B cell (primary cell): ENCODE measurements at places on chromosomes 6 and 20. TPM values are rescaled to one million over a fixed set of nuclear protein-coding genes. Genes with fewer than 3 reads are reported as not detected.

GRCh38 chr6:45645302-45645701 lies 267.6 kb upstream of the SUPT3H start:
- H3K27me3 ChIP-seq: no peaks in the 10 kb centered on the region
- no peaks in the 10 kb centered on the region for H3K36me3 ChIP-seq
- DNase-seq: peak; percentile 19
- H3K4me3 ChIP-seq: no peak overlapping the region
- no peak overlapping the region for H3K27ac ChIP-seq

CLDN20 gene
- polyA plus RNA-seq: not detected in 2 replicates

DNA sequence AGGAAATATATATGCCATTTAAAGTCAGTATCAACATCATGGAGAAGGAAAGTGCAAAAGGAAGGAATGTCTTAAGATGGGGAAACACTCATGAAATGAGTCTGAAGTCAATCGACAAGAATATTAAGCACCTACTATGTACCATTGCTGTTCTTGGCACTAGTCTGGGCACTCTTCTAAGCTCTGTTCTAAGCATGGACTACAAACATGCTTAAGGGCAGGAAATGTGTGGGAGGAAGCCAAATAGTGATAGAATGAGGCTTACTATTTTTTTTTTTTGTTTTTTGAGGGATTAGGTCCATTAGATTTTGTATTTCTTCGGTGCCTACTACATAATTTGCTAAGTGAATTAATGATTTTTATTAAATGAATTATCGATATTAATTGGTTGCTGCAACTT lies 83.8 kb upstream of the SUPT3H start:
- no peak overlapping the region for H3K27ac ChIP-seq
- DNase-seq: no peak
- no peaks in the 10 kb centered on the region for H3K36me3 ChIP-seq
- no peak overlapping the region for H3K4me3 ChIP-seq
- H3K4me1 ChIP-seq: no peaks in the 10 kb centered on the region
- no peaks in the 10 kb centered on the region for H3K27me3 ChIP-seq

SEMG1 gene
- polyA plus RNA-seq: not detected in 2 replicates

PAX1 gene
- not detected in 2 replicates for polyA plus RNA-seq

DNA sequence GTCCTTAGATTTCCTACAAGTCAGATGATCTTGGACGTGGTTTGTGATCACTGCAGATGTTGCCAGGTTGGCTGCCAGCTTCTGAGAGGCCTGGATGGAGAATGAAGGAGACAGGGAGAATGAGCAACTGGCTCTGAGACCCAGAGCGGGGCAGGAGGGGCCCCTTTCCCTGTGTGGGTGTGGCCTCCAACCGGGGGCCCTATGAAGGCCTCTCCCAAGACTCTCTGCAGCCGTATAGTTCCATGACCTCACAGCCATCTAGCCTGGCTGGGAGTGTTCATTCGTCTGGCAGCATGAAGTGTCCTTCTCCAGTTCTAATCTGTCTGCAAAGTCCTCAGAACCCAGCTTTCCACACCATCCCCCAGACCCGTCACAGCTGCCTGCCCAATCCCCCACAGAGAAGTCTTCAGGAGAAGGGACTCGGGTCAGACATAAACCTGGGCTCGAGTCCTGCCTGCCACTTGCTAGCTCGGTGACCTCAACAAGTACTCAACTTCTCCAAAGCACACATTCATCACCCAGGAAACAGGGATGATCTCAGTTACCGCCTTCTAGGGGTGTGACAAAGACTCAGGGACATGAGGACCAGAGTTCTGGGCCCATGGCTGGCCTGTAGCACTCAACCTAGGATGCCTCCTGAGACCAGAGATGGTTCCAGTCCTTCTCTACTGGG lies 122.6 kb downstream of the EDN3 start:
- no peak overlapping the region for H3K4me3 ChIP-seq
- H3K27ac ChIP-seq: no peak overlapping the region
- H3K4me1 ChIP-seq: no peaks in the 10 kb centered on the region
- DNase-seq: no peak

DNA sequence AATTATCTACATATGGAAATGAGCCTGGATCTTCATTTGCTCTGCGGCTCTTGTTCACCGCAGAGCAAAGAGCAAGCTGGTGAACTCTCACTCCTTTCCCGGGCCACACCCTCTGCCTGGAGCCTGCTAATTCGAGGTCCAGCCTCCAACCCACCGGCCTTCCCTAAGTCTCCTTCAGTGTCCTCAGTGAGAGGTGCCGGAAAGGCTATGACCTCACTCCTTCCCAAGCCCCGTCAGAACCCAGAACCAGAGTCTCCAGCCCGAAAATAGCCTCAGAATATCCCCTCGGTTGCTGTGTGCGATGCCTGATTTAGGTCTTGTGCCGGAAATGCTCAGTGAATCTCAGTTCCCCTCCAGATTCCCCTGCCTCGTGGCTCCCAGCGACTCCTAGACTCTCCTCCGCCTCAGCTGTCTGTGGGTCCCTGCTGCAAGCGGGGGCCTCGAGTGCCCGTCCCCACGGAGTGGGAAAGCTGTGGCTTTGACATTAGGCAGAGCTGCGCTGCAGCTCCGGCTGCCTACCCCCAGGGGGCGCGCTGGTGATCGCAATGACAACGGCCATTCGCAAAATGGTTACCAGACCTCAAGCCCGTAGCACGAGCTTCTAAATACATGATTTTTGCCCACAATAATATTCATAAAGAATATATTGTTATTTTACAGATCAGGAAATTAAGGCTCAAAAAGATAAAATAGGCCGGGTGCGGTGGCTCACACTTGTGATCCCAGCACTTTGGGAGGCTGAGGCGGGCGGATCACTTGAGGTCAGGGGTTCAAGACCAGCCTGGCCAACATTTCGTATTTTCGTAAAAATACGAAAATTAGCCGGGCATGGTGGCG lies 4.1 kb upstream of the BNIP5 start:
- no peaks in the 10 kb centered on the region for H3K36me3 ChIP-seq
- H3K27ac ChIP-seq: no peak overlapping the region
- H3K4me1 ChIP-seq: peaks cover 15% of the 10 kb centered on the region

DNA sequence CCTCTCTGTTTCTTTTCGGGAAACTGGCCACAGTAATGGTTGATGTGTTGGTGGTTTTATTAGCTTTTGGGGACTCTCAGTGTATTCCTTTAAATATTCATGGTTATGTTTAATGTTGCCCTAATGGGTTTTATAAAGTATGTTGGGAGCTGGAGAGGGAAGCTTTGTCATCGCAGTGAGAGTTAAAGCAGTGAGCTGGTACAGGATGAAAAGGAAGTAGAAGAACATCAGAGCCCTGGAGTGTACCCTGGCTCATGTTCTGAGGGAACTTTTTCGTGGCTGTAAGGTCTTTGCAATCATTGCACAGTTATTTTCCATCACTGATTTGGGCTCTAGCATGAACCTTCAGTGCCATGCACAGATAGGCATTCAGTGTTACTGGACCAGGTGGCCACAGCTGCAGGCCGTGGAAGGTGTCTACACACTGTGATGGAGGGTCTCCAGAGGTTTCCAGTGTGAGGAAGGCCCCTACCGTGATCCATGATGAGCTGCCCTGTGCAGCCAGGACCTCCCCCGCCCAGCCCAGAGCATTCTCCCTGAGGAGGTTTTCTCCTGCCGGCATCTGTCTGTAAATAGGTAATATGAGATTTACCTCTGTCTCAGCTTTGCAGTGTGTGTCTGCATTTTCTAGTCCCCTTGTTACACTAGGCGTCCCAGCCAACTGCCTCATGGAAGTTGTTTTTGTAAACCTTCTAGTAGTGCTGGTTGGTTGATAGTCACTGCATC lies 22.4 kb upstream of the TMEM217 start:
- peaks cover 23% of the 10 kb centered on the region for H3K4me1 ChIP-seq
- H3K36me3 ChIP-seq: peaks cover 59% of the 10 kb centered on the region
- no peaks in the 10 kb centered on the region for H3K27me3 ChIP-seq
- DNase-seq: no peak
- H3K27ac ChIP-seq: no peak overlapping the region

DNA sequence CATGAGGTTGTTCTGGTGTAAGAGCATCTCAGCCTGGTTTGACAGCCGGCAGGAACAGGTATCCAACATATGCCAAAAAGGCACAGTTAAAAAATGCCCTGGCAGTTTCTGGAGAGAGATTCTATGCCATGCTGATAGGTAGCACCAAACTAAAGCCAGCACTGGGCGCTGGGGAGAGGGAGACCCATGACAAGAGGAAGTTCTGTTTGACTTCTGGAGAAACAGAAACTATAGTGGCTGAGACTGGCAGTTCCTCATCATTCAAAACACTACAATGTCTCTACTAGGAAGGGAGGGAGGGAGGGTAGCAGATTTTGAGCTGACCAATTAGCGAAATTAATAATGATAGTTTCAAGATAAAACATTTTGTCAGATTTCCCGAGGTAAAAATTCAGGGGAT lies 174.1 kb downstream of the ADAT2 start:
- DNase-seq: peak; percentile 29
- H3K4me1 ChIP-seq: peaks cover 2% of the 10 kb centered on the region
- H3K36me3 ChIP-seq: no peaks in the 10 kb centered on the region
- H3K4me3 ChIP-seq: no peak overlapping the region
- no peak overlapping the region for H3K27ac ChIP-seq

- no peak overlapping the region for H3K27ac ChIP-seq
- H3K27me3 ChIP-seq: no peaks in the 10 kb centered on the region
- peak; percentile 21 for DNase-seq
- peak overlapping the region; percentile 9 for H3K4me3 ChIP-seq
- H3K4me1 ChIP-seq: no peaks in the 10 kb centered on the region
These were observed 56.7 kb downstream of the TRERF1 start for GRCh38 chr6:42394881-42395620.

GRCh38 chr20:50283922-50284810 lies 93.5 kb downstream of the CEBPB start:
- DNase-seq: no peak
- no peak overlapping the region for H3K27ac ChIP-seq
- peaks cover 23% of the 10 kb centered on the region for H3K4me1 ChIP-seq
- H3K36me3 ChIP-seq: no peaks in the 10 kb centered on the region

OR2W1 gene
- polyA plus RNA-seq: not detected in 2 replicates

- no peaks in the 10 kb centered on the region for H3K36me3 ChIP-seq
- peak overlapping the region; percentile 99 for H3K27ac ChIP-seq
- DNase-seq: no peak
- H3K4me3 ChIP-seq: peak overlapping the region; percentile 93
These were observed 320 bp downstream of the GSTA4 start for GRCh38 chr6:52994839-52995088.

DNA sequence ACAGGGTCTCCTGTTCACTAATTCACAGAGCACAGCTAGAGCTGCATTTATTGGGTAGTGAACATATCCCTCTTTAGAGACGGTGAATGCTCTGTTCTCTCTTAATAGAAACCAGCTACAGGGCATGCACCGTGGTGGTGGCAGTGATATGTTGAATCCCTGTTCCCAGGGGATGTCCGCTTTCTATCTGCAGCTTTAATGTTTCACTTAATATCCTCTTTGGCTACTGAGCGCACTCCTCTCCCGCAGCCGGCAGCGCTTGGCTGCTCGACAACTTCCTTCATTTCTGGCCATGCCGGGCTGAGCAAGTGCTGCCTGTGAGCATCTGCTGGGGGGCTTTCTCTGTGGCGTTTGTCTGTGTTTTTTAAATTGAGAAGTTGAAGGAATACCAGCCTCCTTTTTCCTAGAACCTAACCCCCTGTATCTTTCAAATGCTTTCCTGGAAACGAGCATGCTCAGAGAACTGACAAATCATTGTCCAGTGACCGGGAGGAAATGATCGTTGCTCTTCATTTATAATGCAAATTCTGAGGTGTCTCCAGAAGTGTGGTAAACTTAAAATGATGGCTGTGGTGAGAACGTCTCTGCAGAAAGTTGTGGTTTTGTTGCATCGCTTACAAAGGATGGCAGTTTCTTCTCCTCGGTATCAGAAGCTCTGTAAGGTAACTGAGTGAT lies 297.9 kb downstream of the UTRN start:
- no peak overlapping the region for H3K4me3 ChIP-seq
- peak; percentile 66 for DNase-seq
- peaks cover 18% of the 10 kb centered on the region for H3K4me1 ChIP-seq
- no peaks in the 10 kb centered on the region for H3K27me3 ChIP-seq

DNA sequence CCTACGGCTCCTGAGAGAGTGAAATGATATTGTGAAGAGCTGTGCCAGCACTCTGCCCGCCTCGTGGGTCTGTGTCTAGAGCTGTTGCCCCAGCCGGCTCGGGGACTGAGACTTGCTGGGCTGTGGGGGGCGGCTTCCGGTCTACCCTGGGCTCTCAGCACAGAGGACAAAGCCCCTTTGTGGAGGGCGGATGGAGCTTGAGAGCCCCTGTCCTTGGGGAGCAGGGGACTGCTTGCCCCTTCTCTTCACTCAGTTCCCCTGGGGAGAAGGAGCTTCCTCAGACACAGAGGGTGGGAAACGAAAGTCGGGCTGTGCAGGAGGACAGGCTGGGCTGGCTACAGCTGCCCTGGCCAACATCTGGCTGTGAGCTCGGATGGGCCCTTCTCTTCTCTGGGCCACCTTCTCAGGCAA lies 11.0 kb downstream of the SRC start:
- H3K36me3 ChIP-seq: no peaks in the 10 kb centered on the region
- no peaks in the 10 kb centered on the region for H3K27me3 ChIP-seq
- DNase-seq: no peak
- H3K27ac ChIP-seq: no peak overlapping the region

GPX5 gene
- not detected in 2 replicates for polyA plus RNA-seq

DNA sequence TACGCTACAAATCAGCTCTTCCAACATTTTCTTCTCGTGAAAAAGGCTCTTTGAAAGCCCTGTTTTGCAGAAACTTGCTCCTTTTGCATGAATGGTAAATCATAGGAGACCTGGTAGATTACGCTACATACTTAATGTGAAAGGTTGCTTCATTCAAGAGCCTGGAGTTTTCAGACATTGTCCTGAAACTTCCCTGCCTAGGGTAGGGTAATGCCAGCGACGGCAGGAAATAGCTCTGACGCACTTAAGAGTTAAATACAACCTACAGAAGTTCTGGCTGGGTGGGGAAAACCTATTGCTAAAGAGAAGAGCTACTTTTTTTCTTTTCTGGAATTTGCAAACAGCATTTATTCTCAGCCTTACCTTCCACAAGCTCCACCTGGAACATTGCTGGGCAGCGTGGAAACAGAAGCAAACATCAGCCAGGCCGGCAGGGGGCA lies 144.5 kb downstream of the LPA start:
- H3K4me1 ChIP-seq: peaks cover 5% of the 10 kb centered on the region
- H3K27ac ChIP-seq: no peak overlapping the region
- DNase-seq: no peak
- peak overlapping the region; percentile 70 for H3K4me3 ChIP-seq

BPIFB4 gene
- not detected in 2 replicates for polyA plus RNA-seq
